NCI-H1092 treated with DMSO at 0.1 percent for 48 hours (cell line): ENCODE measurements at places on chromosomes 1 and 21.

DNA sequence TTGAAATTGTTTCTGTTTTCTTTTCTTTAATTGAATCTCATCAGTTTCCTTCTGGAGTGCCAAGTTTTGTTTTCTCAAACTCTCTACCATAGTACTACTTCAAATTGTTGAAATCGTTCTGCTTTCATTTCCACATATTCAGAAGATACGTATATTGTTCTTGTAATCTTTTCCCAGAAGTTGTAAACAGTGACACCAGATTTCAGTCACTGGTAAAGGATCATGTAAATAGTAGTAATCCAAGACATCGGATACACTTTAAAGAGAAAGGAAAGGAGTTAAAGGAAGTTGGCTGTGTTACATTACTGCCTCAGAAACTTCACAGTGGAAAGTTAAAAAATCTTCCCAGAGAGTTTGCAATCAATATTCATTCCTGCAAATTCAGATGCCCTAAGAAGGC, 67.5 kb downstream of the RGL1 start:
- DNase-seq, result no peak

- no peak for DNase-seq
Measured at GRCh38 chr1:22376546-22376945, 75.1 kb upstream of the ZBTB40 start.

DNA sequence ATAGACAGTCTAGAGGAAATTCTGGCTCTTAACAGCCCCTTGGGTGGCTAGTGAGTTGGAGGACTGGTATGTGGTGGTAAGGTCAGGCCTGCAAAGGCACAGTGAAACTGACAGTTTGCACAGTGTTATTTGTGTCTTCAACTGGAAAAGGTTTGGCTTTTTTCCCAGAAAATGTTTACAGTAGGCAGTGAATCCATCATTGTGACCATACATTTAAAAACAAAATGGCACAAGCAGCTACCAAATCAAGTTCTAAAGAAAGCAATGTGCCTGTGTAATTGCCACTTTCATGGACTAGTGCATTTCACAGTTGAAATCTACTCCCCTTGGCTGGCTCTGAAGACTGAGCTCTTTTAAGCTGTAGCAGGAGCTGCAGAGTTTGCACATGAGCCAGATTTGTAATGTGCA, 24.8 kb downstream of the ATPAF1 start:
- DNase-seq, result peak; percentile 89

GRCh38 chr1:77829851-77830250, 50.4 kb downstream of the MIGA1 start:
- no peak for DNase-seq

DNA sequence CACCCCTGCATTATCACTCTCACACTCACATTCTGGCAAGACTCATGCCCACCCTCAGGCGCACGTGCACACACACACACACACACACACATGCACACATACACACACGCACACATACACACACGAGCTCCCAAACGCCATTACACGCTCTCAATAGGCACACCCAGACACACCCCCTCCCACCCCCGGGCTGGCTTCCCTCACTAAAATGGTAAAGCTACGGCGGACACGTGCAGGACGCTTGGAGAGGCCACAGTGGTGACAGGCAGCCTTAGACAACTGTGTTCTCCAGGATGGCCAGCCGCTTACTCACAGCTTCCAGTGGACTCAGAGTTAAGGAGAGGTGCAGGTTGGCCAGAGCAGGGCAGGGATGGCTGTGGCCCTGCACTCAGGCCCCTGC, 10.1 kb downstream of the MATN1 start:
- DNase-seq, result no peak

DNA sequence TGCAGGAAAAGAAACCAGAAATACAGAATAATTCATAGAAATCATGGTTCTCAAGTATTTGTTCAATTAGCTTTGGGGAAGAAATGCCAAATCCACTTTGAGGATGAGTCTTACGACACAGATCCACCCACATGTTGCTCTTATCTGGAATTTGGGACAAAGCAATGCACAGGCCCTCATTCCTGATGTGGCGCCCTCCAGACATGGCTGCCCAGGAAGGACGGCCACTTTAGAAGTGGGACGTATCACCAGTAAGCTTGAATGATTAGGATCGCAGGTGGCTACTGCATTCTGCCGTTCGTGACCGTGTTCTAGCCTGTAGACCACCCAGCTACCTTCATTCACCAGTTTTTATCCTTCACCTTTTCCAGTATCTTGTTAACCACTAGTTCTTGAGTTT, 20.1 kb upstream of the NCMAP start:
- DNase-seq, result no peak

DNA sequence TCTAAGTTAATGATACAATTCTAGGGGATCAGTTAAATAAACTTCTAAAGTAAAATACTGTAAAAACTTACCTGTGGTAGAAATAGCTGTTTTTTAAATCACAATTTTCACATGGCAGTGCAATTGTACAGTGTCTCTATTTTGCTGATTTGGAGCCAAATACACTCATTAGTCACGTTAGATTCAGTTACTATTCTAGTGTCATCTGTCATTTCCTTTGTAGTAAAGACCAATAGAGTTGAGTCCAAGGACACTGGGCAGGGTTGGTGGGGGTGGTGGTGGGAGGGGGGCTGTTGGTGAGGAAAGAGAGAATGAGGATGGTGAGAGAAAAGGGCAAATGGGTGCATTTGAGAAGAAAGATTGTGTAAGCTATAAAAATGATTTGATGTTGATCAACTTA, 33.6 kb downstream of the CD55 start:
- DNase-seq, result no peak

DNA sequence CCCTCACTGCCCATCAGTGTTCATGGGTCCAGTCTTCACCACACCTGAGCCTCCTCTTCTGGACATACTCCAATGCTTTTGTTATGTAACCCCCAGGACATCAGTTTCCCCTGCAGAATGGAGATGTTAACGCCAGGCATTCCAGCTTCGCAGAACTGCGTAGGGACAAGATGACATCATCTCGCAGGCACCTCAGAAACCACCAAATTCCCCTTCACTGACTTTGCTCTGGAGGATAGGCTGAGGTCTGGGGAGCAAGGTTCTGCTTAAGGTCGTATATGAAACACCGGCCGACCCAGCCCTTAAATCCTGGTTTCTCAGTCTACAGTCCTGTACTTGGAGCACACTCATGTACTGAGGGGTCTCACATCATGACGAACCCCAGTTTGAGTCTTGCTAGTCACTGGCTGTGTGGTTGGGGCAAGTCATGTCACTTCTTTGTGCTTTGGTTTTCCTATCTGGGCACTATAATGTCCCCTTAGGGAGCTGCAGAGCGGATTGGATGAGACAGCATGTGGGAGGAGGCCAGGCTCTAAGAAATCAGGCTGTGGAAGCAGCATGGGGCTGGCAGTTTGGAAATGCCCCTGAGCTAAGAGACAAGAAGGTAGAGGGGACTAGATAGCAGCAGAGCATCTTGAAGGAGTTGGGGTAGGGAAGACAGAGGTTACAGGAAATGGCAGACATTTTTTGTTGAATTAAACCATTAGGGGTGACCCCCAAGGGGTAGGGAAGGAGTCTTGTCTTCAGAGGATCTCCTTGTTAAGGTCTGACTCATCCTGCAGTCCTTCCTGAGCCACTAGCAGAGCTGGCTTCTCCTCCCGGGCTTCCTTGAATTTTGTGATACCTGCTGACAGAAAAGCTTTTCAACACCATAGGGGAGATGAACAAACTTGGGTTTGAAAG, 138.3 kb downstream of the FOXD2 start:
- no peak for DNase-seq

DNA sequence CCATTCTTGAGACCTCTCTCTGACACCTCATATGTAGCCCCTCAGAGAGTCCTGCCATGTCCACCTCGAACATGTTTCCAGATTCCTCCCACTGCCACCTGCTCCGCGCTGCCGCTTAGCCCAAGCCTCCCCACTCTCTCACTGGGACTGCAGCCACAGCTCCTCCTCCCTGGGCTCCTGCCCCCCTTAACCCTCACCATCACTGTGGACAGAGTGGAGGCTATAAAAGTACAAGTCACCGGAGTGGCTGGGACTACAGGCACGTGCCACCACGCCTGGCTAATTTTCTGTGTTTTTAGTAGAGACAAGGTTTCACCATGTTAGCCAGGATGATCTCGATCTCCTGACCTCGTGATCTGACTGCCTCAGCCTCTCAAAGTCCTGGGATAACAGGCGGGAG, 77.0 kb downstream of the VWA5B1 start:
- no peak for DNase-seq
